NCI-H1436 treated with DMSO at 0.1 percent for 48 hours (cell line): ENCODE measurements at places on chromosomes 7 and 10.

- DNase-seq = no peak
Observed at GRCh38 chr7:159227433-159227832, 82.8 kb upstream of the VIPR2 start.

DNA sequence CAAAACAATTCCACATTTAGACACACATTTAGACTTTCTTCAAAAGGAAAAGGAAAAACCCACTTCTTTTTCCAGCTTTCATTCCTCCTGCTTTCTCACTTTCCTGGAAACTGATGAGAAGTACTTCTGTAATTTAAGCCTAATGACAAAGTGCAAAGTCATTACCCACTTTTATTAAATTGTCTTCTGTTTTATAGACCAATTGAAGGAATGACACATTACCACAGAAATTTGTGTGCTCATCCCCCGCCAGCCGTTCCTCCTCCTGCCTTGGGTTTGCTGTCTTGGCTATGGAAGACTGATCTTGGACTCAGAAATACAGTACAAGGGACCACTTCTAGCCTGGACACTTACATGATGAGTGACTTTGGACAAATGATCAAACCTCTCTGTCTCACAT lies 717.8 kb downstream of the SORCS3 start:
- DNase-seq = no peak

DNA sequence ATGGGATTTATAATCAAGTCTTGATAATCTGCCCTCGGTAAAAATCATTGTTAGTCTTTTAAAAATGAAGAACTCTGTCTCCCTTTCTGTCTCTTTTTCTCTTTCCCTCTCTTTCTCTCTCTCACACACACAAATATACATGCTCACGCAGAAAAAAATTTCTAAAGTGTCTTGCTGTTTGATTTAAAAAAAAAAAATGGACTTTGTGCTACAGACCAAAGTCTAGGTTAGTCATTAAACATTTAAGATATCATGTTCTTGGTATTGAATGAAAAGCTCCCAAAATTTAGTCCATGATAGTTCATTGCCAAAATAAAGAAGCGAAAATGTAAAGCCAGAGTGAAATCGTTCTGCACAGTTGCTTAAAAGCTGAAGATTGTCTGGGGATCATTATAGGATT lies 665.8 kb downstream of the SORCS1 start:
- no peak for DNase-seq

GRCh38 chr7:100130608-100131453 lies 4.1 kb downstream of the MBLAC1 start:
- DNase-seq = no peak

DNA sequence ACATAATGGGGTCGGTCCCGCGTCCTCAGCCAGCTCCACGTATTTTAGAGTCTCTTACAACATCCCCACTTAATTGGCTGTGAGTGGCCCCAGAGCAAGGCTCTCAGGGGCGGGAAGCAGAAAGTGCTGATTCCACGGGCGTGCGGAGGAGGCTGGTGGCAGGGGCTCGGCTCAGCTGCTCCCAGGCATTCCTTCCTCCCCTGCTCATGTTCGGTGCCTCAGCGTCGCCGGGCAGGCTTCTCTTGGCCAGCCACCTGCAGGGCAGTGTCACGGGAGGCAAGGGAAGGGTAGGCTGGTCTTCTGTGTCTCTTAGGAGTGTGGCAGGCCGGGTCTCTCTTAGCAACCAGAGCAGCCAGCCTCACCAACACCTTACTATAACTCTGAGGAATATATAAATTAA lies 33.8 kb downstream of the IL15RA start:
- DNase-seq = no peak

GRCh38 chr7:80902019-80902418 lies 16.8 kb downstream of the SEMA3C start:
- no peak for DNase-seq

DNA sequence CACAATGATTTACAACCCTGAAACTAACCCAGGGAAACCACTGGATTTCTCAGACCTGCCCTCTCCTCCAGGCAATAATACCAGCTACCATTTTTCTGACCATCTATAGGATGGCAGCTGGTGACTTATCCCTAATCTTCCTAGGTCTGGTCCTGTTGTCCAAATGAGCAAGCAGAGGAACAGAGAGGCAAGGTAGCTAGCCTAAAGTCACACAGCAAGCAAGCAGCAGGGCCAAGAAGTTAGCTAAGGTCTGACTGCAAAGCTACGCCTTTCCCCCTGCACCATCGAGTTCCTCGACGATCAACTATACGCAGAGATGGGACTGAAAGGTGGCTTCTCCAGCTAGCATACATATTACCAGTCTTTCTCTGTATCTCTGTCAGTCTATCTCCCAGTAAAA lies 25.3 kb downstream of the ATXN7L1 start:
- no peak for DNase-seq

DNA sequence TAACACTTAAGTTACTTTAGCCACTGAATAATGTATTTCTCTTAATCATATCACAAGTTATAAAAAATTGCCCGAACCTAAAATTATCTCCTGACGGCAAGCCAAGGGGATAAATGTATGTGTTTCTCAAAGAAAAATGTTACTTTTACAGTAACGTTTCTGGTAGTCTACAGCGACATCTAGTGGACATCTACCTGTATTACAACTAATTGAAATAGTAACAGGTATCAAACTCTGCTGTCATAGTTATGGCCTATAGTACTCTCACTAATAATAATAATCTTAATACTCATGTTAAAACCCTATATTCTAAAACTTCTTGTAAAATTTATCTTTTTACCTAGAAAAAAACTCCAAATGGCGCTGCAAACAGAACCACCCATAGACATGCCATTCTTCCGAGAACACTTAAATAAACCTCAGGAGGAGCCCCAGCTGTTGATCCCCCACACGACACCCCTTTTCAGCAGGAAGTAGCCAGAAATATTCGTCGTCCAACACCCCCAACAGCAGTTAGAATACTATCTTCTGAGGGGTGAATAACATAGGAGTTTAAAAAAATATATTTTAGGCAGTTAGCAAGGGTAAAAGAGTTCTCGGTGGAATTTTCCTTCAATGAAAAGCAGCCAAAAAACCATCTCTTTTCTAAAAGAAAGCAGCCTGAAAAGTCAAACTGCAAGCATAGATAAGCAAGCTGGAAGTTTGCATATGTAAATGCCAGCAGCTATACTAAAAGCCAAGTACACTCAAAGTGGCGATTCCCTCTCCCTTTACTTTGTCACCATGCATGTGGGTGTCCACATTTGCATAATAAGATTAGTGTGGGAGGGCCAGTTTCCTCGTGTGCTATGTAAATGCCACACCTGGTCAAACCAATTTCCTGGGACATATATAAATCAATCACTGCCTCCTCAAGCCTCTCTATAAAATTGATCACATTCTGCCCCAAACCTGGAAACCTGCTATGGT lies 40.5 kb upstream of the ZNF107 start:
- no peak for DNase-seq

DNA sequence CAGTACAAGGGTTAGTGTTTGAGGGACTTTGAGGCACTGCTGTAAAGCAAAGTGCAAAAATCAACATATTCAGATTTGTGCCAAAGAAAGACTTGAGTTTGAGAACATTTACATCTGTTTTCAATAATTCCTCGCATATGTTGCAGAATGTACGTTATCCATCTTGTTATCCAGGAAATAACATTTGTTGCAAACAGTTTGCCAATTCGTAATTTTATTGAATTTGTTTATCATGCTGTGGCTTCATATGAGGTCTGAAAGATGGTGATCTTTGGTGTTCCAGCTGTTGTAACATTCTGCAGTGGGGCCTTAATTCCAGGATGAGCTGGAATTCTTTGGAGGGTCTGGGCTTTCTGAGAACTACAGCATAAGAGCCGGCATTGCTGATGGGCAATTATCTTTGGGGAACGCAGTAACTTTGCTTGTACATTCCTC lies 396.2 kb downstream of the LRMDA start:
- DNase-seq = no peak
